ENCODE measurements at places on chromosomes 11 and 22.

- DNase-seq, result no peak
Observed at GRCh38 chr11:2468363-2469235, 23.8 kb downstream of the KCNQ1 start.

DNA sequence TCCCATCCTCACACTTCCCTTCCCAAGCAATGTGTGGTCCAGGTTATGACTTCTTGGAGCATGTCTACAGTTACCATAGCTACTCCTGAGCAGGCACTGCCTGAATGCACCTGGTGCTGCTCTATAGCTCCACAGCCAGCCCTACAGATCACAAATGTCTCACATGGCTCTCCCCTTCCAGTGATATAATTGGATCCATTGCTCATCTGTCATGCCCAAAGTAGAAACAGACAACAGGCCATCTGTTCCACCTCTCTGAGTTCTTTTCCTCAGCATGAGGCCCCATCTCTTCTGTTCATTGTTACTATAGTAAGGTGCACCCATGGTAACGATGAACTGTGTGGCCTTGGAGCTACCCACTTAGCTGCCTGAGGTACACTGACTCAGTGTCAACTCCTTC lies 320.3 kb upstream of the ZC3H12C start:
- no peak for DNase-seq

GRCh38 chr22:40741116-40741515 lies 61.8 kb downstream of the MCHR1 start:
- no peak for DNase-seq

DNA sequence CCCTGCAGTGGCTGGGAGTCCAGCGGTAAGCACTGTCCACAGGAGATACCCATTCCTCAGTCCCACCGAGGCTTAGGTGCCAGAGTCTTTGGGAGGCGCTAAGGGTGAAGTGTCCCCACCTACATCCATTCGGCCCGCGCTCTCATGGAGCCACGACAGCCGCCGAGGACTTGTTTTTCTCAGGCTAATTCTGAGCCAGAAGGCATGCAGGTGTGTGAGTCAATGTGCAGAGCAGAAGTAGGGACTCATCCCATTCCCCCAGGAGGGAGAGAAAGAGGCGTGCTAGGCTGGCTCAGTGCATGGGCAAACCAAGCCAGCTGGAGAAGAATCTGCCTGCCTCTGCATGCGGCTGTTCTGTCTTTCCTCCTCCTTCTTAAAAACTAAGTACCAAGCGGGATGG lies 46.6 kb downstream of the KCNC1 start:
- DNase-seq, result no peak

GRCh38 chr11:87142594-87142993 lies 104.9 kb downstream of the TMEM135 start:
- DNase-seq, result no peak

DNA sequence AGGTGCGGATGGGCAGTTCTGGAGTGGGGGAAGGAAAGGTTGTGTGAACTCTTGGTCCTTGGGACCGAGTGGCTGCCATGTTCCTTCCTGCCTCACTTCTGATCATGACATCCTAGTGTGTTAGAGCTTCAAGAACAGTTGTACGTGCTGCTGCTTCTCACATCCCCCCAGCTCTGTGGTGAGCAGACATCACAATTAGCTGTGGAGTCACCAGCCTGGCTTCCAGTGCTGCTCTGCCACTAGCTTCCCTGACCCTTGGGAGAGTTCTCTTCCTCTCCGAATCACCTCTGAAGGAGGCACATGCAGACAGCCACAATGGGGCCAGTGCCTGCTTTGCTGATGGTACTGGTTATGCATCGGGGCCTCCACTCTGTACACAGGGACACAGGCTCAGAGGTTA lies 6.2 kb upstream of the RAB1B start:
- DNase-seq, result no peak

DNA sequence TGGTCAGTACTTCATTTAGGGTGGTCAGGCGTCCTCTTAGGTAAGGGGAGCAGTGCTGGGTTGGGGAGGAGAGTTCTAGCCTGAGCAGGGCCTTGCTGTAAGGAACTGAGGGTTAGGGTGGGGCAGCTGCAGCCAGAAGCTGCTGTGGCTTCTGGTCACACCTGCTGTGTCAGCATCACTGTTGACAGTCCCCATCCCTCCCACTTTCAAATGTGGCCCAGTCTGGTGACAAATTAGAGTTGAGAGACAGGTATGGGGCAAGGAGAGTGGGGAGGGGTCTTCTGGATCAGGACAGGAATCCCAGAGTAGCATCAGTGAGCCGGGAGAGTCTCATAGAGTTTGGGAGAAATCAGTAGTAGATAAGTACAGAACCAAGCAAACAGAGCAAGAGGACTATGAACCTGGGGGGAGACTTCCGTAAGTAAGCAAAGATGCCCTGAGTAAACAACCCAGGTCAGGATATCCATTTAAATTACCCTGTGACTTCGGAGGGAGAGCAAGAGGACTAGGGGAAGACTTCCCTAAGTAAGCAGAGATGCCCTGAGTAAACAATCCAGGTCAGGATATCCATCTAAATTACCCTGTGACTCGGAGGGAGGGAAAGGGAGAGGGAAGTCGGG lies 53.7 kb downstream of the PPP6R2 start:
- no peak for DNase-seq

- no peak for DNase-seq
Observed at GRCh38 chr11:125519860-125520834, 24.1 kb upstream of the FEZ1 start.

DNA sequence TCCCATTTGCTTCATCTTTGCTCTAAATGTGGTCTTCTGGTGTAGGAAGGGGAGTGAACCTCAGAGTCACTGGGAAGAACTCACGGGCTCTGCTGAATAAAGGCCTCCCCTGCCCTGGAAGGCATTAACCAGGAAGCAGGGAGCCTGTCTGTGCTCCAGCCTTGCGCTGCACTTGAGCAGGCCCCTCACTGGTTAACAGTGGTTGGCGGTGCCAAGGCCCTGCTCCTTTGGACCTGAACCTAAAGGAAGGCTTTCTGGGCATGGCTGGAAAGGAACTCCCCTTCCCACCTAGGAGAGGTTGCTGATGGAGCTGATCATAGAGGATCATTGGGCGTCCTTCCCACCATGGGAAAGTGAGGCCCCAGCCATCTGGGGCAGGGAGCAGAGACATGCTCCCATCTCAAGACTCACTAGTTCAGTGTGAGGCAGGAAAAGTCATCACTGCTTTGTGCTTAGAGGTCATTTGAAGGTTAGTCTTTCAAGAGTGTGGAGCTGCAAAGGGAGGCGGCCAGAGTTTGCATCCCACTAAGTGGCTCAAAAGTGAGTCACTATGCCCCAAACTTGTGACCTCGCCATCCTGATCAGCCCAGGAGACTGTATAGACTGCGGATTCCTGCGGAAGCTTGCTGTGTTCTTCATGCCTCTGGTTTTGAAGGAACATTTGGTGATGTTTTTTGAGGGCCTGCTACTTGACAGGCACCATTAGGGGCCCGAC lies 50.4 kb downstream of the DBX1 start:
- no peak for DNase-seq

GRCh38 chr11:74466916-74467885 lies at the start of gene KCNE3:
TSS of gene KCNE3 (minus strand) at chr11:74467549. CDS start at chr11:74457563, 9,986 bp downstream.
- DNase-seq, result no peak

DNA sequence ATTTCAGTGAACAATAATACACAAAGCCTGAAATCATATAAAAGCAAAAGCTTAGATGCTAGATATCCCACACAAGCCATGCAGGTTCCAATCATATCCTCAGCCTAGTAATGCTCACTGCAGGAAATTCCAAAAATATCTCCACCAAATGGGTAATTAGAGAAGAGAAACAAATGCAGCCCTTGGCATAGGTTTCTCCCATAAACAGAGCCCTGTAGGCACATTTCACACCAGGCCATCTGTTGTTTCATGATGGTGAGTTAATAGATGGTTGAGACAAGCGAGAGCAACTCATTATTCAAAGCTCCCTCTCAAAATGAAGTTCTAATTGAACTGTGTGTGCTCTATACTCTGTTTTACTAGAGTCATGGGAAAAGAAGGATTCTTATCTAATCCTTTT lies 154.6 kb upstream of the TRPC6 start:
- no peak for DNase-seq

- no peak for DNase-seq
Observed at GRCh38 chr22:32395107-32395506, 16.9 kb downstream of the RTCB start.

DNA sequence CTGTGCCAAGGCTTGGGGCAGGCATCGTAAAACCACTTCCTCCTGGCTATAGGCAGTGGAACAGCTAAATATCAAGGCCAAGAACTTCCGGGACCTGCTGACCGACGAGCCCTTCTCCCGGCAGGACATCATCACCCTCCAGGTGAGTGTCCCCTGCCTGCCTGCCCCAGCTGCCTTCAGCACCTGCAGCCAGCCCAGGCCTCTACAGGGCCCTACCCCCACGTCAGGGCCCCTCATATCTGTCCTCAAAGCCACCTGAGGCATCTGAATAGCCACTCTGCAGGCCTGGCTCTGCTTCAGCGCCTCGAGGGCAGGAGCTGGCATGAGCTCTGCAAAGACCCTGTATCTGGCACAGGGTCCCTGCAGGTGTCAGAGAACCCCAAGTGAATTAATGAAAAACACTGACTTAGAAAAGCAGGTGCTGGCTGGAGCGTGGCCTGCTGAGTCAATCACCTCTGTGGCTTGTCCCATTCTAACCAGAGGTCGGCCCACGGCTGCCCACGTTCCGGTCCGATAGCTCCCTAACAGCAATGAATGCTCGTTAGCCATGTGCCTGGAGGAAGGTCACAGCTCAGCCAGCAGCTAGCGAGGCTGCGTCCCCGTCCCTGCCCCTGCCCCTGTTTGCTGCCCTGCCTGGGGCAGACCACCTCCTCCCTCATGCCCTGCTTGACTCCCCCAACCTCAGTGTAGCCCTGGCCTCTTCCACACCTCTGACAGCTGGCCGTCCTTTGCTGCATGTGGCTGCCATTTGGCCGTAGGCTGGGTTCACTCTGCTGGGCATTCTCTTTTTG lies 16.8 kb downstream of the PPIL2 start:
- no peak for DNase-seq

DNA sequence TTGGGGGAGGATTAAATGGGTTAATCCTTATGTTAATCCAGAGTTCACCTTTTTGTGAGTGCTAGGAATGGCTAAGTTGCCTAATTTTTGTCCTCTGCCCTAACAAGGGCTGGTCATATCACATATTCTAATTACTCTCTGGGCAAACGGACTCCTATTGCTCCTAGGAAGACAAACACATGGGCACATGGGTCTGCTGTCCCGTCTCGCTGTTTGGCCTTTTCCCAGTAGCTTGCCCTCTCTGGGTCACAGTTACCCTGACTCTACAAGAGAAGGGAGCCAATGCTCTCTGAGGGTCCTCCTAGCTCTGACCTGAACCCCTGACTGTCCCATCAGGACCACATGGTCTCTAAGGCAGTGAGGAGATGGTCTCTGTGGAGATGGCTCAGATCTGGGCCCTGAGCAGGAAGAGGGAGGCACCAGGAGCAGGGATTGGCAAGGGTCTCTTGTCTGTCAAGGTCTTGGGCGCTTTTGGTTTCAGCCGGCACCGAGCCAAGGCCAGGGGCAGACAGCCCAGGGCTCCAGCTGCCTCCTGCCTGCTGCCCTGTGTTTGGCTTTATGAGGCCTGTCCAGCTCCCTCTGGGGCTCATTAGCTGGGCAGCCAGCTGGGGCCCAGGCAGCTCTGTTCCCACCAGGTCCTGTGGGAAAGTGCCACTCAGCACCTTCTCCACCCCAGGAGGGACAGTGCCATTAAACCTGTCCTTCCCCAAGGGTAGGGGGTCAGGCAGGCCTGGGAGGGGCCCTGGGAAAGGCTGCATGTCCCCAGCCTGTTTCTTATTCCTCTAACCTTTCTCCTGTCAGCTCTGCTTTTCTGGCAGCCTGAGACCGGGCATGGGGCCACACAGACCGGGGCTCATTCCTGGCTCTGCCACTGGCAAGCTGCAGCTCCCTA lies 559.9 kb downstream of the MN1 start:
- no peak for DNase-seq

DNA sequence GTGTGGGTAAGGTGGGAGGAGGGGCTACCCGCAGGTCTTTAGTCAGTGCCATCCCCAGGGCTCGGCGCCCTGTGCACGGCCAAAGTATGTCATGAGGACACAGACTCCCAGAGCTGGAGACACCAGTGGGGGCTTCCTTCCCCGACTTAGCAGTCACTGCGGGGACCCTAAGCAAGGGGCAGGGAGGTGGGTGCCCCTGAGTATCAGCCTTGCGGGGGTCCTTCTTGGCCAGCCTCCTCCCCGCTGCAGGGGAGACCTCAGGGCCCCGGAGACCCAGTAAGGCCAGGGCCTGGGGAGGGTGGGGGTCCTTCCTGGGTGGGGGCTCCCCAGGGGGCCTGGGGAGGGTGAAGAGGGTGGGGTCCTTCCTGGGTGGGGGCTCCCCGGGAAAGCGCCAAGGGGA lies 673.8 kb downstream of the BRD1 start:
- DNase-seq, result no peak

DNA sequence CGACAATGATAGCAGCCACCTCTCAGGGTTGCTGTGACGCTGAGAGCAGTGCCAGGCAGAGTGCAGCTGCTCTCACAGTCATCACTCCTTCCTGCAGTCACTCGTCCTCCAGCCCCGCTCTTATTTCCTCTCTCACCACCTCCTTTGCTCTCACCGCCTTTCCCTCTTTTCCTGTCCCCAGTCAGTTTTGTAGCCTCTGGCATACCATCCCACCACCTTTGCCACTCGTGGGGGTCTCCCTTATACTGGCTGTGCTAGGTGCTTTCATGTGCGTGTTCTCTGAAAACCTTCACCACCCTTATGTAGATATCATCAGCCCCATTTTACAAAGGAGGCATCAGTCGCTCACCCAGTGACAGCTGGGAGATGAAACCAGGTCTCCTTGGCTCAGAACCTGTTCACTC lies 19.3 kb upstream of the ST3GAL4 start:
- no peak for DNase-seq

- DNase-seq, result no peak
Observed at GRCh38 chr11:62983536-62984199, 1.1 kb downstream of the SLC22A6 start.

- DNase-seq, result no peak
Observed at GRCh38 chr11:13415201-13415600, 47.8 kb downstream of the BTBD10 start.

- DNase-seq, result no peak
Observed at GRCh38 chr11:128165572-128165971, 421.8 kb downstream of the ETS1 start.

GRCh38 chr11:117239295-117239694 lies 6.8 kb downstream of the RNF214 start:
- peak; percentile 95 for DNase-seq

GRCh38 chr22:48718818-48719500 lies 1108.7 kb downstream of the BRD1 start:
- no peak for DNase-seq

DNA sequence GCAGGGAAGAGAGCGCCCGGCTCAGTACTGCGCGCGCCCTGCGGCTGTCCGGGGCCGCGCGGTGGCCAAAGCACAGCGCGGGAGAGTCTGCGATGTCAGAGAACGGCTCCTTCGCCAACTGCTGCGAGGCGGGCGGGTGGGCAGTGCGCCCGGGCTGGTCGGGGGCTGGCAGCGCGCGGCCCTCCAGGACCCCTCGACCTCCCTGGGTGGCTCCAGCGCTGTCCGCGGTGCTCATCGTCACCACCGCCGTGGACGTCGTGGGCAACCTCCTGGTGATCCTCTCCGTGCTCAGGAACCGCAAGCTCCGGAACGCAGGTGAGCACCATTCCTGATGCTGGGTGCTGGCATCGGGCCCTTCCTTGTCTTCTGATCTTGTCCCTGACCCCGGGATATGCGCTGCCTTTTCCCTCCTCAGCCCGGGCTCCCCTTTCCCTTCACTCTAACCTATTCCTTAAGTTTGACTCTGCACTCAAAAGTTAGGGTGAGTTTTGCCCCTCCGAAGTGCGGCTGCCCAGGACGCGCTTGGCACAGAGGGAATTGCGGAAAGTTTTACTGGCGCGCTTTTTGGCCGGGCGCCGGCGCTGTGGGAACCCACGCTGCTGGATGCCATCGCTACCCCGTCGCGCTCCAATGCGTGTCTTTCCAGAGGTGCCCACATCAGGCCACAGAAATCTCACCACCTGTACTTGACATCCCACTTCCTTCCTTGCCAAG lies at the start of gene MTNR1B:
TSS of gene MTNR1B (plus strand) at position 18 of the 714 bp plus-strand sequence. CDS start at position 93, 75 bp downstream.
- no peak for DNase-seq
